Activated T-cell treated with anti-CD3 and anti-CD28 coated beads for 4 hours (primary cell): ENCODE measurements at places on chromosomes 12 and 14.

DNA sequence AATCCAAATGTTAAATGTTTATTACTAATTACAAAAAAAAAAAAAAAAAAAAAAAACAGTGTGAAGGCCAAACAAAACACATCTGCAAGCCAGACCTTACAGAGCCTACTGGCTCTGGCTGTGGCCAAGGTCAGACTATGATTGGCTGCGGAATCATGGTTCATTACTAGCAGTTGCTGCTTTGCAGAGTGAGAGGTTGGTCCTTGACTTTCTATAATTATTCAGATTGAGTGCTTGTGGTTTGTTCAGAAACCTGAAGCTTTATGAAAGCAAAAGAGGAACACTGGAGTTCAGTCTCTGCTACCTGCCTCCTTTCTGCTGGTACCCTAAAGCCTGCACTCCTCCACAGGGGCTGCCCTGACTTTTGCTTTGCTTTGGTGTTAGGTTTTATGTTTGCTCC lies 550.9 kb downstream of the BCL11B start:
- DNase-seq = no peak

DNA sequence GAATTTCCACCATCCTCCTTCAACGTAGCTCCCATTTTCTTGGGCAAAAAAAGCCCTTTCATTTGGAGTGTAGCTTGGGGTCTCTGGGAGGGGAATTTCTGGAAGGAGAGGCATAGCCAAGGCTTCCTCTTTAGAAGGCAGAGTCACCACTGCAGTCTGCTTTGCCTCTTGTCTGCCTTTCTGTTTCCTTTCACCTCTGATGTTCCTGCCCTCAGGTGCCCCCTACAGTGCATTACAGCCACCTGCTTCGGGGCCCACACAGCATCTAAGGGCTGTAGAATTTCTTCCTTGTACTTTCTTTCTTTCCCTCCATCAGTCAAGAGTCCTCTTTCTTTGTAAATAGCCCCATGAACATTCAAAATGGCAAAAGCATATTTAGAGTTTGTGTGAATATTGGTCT lies 1313.9 kb downstream of the TMEM121 start:
- no peak for DNase-seq

- DNase-seq = no peak
These were observed 73.8 kb upstream of the ANKS1B start for GRCh38 chr12:100058482-100059029.

DNA sequence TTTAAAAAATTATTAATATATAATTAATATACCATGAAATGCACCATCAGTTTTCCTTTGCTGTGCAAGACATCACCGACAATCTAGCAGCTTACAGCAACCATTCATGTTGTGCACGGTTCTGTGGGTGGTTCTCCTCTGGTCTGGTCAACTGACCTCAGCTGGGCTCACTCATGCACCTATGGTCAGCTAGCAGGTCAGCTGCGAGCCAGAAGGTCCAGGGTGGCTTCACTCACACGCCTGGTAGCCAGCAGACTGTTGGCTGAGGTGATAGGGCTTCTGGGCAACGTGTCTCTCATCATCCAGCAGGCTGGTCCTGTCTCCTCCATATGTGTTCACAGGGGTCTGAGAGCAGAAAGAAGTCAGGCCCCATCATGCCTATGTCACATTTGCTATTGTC lies 210.4 kb downstream of the KIF26A start:
- no peak for DNase-seq

GRCh38 chr14:64038841-64039542 lies 186.2 kb downstream of the SYNE2 start:
- DNase-seq = no peak

- no peak for DNase-seq
These were observed 27.6 kb downstream of the KRT8 start for GRCh38 chr12:52877242-52877641.

- DNase-seq = peak; percentile 43
These were observed 310 bp downstream of the BICDL1 start for GRCh38 chr12:119989361-119989730.

- DNase-seq = no peak
These were observed 94.3 kb downstream of the OTX2 start for GRCh38 chr14:56715938-56716337.

DNA sequence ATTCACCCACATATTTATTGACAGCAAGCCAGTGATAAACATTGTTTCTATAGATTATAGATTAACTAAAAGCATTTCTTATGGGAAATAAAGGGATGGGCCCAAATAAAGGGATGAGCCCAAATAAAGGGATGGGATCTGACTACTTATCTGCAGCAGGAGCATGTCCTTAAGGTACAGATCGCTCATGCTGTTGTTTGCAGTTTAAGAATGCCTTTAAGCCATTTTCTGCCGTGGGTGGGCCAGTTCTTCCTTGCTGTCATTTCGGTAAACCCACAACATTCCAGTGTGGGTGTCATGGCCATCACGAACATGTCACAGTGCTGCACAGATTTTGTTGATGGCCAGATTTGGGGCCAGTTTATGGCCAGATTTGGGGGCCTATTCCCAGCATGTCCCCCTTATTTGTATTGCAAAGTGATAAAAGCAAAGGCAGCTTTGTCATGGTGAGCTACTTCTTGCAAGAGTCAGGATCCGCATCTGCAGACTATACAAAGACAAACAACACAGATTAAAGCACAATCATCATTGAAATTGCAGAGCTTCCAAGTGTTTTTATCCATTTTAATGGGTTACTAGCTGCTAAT lies 700.7 kb downstream of the LRFN5 start:
- DNase-seq = no peak

DNA sequence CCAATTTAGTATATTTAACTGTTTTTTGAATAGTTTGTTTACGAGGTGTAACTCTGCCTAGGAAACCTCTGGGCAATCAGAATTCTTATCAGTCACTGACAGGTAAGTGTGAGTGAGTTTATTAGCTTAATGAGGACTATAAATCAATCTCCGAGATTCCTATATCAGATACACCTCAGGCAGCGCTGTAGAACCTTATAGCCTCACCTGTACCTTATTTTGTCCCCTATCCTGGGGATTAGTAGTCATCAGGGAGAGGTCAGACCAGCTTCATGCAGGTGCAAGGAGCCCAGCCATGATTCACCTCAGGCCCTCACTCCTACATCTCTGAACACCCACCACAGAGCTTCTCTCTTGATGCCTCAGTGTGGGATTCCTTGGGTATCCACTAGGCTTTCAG lies 256.0 kb downstream of the KTN1 start:
- no peak for DNase-seq

DNA sequence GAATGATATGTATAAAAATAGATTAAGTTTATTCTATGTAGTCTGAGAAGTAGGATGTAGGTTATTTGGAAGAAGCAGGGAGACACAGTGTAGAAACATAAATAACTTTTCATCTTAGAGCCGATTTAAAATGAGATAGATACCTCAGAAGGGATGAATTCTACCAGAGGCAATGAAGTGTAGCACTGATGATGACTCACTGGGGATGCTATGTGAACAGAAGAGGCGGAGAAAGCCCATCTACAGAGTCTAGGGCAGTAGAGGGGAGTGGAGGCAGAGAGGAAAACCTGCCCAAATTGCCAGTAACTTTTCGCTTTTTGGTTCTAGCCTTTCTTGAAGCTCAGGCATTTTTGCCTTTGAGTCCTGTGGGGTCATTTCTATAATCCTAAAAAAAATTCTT lies 451.8 kb downstream of the ATP23 start:
- no peak for DNase-seq

- DNase-seq = no peak
These were observed 188.9 kb downstream of the CAND1 start for GRCh38 chr12:67457778-67458665.

- no peak for DNase-seq
These were observed 33.4 kb downstream of the ANO4 start for GRCh38 chr12:100827901-100828520.

DNA sequence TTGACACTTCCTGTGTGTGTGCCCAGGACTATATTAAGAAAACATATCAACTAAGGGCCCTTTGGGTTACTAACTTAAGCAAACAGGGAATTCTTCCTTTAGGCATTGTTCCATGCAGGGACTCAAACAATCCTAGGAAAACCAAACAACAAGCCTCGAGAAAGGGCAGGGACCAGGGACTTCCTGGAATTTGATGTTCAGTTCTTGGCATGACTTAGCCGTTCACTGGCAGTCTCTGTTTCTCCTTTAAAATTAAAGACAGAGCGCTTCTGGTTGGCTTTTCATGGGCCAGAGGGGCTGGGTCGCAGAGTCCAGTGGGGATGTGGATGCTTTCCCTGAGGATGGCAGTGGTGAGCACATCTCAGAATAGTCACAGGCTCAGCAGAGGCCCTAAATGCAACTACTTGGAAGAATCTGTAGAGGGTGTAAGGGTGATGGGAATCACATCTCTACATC lies 35.2 kb downstream of the RNFT2 start:
- DNase-seq = no peak

DNA sequence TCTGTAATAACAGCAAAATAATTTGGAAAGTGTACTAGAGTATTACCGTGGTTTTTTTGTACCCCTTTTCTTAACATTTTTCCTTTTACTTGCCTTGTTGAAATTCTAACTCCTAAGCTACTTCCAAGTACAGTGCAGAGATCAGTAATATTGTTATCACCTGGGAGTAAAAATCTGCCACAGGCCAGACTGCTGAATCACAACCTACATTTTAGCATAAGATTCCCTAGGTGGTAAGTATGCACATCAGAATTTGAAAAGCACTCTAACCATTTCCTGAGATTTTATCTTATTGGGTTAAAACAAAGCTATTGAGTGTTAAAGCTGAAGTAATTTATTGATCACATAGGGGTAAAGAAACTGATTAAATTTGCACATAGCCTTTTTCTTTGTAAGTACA lies 55.2 kb upstream of the KCNH3 start:
- no peak for DNase-seq

DNA sequence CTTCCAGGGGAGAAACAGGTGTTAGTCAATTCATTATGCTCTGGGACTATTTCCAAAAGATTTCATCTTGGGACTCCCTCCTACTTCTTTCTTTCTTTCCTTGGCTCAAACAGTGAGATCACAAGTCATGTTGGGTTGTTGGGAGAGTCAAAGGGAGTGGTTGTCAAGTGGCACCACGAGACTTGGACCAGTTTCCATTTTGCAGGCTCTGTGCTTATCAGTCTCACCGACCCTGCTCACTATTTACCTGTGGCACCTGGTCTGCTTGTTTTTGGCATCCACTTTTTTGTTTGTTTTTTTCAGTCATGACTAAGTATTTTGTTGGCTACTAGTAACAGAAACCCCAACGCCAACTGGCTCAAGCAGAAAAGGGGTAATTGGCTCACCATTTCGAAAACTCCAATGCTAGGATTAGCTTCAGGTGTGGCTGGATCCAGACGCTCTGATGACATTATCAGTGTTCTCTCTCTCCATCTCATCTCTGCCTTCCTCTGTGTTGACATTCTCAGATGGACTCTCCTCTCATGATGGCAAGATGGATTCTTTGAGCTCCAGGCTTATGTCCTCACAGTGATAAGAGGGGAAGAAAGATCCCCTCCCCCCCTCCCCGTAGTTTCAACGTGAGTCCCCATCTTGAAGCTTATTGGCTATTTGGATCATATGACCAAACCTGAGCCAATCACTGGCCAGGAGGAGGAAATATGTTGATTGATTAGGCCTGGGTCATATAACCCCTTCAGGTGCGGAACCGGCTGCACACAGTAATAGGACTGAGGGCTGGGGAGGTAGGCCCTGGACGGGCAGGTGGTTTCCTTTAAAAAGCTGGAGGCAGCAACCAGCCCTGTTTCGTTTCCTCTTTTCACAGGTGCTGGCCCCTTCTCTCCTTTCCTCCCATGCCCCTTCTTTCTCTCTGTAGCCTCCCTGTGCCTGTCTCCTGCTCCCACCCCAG lies 84.2 kb downstream of the AACS start:
- no peak for DNase-seq

DNA sequence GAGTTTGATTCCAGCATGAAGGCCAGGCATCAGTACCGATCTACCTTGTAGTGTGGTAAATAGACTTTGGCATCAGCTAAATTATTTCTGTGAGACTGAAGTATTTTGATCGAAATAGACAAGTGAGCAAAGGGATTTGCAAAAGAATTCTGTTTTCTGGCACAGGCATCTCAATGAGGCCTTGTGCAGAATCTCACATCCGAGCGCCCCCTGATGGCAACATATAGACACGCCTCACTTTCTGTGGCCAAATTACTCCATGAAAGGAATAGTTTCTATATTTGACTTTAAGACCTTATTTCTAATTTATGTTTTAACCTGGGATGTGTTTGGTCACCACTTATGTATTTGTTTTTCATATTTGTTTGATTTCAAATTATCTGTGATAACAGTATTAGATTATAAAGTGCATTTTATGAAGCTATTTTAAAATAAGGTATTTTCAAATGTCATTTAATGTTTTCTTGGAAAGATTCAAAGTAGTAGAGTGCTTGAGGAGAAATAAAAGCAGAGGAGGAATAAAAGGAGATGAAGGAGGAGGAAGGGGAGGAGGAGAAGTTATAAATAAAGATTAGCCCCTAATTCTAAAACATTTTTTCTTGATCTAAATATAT lies 731.9 kb downstream of the NRXN3 start:
- DNase-seq = no peak

DNA sequence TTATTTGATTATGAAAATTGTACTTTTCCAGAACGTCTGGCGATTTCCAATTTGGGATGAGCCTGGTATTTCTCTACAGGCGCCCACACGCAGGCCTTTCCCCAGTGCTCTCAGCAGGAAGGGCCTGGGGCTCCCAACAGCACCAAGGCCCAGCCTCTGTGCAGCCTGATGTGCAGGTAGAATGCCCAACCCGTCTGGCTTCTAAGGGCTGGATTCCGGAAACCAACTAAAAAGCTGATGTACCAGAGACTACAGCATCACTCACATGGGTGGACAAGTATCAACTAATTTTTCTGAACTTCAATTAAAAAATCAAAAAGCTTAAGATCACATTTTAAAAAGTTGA lies 25.8 kb downstream of the CDC42BPB start:
- DNase-seq = no peak

DNA sequence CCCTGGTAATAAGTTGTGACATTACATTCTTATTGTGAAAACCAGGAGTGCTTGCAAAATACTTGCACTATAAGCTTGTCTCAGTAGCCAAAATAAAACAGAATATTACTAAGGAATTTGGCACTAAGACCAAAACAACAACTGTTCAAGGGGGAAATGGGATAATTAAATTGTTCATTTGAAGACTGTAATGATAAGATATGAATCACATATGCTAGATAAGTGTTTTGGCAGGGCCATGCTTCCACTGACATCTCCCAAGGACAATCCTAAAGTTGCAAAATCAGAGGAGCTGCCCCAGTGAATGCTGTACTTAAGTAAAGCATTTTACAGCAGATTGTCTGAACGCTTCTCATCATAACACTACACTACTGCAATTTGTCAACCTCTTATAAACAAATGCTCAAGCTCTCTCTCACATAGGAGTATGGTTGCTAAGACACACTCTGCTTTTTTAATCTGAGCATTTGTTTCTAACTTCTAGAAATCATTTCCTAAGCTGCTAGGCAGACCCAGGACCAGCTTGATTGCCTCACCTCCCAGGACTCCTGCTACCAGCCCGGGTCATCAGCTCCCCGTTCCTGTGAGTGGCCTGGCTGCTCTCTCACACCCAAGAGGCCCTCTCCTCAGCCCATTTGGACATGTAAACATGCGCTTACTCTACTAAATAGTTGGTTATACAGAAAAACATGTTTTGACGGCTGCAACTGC lies 191.5 kb downstream of the PAX9 start:
- DNase-seq = no peak

- no peak for DNase-seq
These were observed 4.0 kb downstream of the CPSF6 start for GRCh38 chr12:69243099-69244084.

- DNase-seq = no peak
These were observed 73.3 kb upstream of the HECTD1 start for GRCh38 chr14:31280871-31281220.
